ENCODE measurements at places on chromosomes 2 and 18. TPM values are rescaled to one million over a fixed set of nuclear protein-coding genes. Genes with fewer than 3 reads are reported as not detected.

RFTN2 gene
- total RNA-seq, result not detected

RASGRP3 gene
- total RNA-seq, result 1.6 TPM

LYG2 gene
- not detected for total RNA-seq

UBXN4 gene
- total RNA-seq, result 46.9 TPM

LIPT1 gene
- total RNA-seq, result 3.8 TPM

IMMT gene
- total RNA-seq, result 108 TPM

FAM110C gene
- 0.14 TPM for total RNA-seq

GCG gene
- not detected for total RNA-seq

FKBP1B gene
- 9.3 TPM for total RNA-seq

SLC19A3 gene
- total RNA-seq, result 3.4 TPM

ALLC gene
- total RNA-seq, result not detected

ONECUT2 gene
- 0.59 TPM for total RNA-seq

AMER3 gene
- total RNA-seq, result not detected
